ENCODE measurements at places on chromosomes 16 and 17.

GRCh38 chr16:68478526-68479250 lies 30.4 kb upstream of the SMPD3 start:
- no peak for DNase-seq

DNA sequence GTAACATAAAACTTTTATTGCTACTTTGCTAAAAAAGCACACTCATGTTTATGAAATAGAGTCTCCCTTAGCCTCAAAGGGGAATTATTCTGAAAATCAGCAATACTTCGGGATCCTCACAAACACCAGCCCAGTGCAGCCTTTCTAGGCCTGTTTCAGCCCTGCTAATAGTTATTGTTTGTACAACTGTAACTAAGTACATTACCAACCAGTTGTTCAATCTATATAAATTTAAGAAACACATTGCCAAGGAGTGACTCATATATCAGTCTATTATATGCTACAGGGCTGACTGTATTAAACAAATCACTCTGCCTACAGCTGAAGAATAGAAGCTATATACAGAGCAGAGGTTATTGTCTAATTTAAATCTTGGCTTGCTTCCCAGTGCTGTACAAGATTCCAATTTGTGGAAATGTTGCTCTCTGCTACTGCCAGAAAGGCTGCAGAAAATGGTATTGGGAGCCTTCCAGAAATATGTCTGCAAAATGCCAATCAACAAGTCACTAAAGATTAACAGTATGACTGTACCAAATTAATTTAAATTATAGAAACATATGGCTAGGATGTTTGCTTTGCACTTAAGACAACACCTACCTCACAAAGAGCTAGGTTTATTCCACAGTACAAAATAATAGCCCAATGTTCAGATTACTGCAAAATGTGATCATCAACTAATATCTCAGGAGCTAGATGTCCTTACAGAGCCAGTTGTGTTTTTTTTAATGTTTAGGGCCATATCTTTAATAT lies 49.7 kb downstream of the TOX3 start:
- DNase-seq: no peak

- DNase-seq: no peak
These were observed 33.7 kb upstream of the AXIN2 start for GRCh38 chr17:65595071-65595656.

- no peak for DNase-seq
These were observed 14.4 kb downstream of the CANT1 start for GRCh38 chr17:78995022-78995760.

- no peak for DNase-seq
These were observed 722.8 kb upstream of the SOX9 start for GRCh38 chr17:71398025-71398424.

GRCh38 chr17:27978689-27979175 lies 63.7 kb upstream of the NLK start:
- no peak for DNase-seq
